Cortex of kidney (tissue), 1 donor: ENCODE measurements at places on chromosomes 2 and 18.

GRCh38 chr2:136013136-136013685, 27.8 kb upstream of the DARS1 start:
- DNase-seq = no peak

DNA sequence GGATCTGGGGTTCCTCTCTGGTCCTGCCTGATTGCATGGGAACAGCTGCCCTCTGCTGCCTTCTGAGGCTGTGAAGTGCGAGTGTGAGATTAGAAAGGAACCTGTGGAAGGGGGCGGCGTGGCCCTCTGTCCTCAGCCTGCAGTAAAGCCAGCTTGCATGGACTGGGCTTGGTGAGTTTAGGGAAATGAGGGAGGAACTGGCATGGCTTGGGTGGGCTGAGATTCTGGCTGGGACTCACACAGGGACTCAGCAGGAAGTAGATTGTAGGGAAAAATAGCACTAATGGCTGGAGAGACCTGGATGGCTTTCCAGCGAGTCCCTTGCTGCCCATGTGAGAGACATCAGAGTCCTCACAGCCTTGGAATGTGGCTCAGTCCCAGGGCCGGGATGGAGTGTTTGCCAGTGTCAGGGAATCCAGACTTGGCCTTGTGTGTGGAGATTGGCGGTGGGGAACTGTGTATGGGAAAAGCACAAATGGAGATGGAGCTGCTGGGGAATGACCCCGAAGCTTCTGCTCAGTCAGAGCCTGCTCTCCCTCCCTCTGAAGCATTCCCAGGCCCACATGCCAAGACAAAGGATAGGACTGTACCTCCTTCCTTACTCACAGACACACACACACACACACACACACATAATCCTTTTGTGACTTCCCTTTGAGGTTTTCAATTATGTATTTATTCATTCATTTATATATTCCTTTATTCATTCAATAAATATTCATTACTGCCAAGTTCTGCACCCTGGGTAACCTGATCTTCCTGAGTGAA, 115.4 kb downstream of the ACAA2 start:
- no peak for DNase-seq

DNA sequence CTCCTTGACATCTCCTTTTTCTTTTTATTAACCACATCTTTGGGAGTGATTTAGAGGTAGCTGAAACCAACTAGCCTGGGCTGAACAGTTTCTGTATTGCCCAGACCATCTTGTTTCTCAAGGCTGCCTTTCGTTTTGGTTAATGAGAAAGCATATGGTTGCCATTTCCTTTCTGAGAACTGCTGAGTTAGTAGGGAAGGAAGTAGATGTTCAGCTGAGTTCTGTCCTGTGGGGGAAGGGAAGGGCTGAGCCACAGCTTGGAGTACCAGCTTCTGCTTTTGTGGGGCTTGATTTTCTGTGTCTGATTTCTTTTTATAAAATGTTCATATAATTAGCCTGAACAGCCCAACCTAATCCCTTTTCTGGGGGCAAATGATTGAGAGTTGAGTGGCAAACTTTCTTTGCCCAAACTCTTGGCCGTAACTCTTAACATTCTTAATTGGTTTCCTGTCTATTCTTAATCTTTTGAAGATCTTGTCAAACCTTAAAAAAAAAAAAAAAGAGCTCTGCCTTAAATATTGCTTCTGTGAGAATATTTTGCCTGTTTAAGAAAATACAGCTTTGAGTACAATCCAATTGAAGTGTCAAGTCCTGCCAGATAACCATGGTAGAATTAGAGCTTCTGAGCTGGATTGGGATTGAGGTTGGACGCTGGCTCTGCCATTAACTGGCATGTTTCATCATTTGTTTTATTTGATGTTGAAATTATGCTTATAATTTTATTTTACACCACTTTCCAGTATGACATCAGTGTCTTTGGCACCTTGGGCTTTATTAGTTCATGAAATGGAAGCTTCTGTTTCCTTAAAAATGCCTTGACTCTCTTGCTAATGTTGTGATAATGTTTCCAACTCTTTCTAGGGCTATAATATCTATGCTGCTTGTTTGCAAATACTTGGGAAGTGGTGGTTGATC, 1.9 kb upstream of the NABP1 start:
- DNase-seq = no peak

- no peak for DNase-seq
Measured at GRCh38 chr2:163808406-163808805, 72.6 kb upstream of the FIGN start.

GRCh38 chr2:11647834-11648600, 22.0 kb downstream of the NTSR2 start:
- no peak for DNase-seq

DNA sequence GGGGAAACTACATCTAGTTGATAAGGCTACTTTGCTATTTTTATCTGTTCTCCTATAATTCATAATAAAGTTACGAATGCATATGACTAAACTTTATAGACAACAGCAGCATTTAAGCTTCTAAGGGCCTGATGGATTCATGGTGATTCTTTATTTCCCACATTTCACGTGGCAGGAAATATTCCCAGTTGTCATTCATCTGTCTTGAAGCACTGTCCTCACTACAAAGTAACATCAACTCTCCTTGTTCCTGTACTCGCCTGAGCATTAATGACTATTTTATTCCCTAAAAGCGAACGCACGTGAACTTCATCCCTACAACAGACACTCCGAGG, 2.6 kb downstream of the SATB2 start:
- no peak for DNase-seq

DNA sequence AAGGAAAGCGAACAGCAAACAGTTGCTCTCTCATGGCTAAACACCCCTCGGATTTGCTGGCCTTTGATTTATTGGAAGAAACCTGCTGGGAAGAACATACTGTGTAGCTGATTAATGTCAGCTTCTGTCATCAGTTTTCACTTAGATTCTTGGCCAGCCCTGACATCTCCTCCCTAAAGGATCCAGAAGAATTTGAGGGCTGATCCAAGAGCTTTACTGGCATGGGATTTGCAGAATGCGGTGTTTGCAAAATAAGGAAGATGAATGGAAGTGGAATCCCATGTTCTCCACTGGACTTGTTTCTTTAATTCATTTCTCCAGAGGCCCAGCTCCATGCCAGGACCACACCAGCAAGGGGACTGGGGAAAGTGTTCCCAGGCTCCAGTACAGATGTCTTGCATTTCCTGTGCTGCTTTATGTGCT, 80.5 kb downstream of the RDH14 start:
- DNase-seq = no peak
